Vagina (tissue), 2 donors: ENCODE measurements at places on chromosomes 4 and X.

- no peak for DNase-seq
These were observed 254.2 kb upstream of the NWD2 start for GRCh38 chr4:36990128-36990872.

GRCh38 chrX:153416781-153417450 is 5.6 kb downstream of the ZFP92 start:
- no peak for DNase-seq

GRCh38 chrX:39869846-39870601 is 227.7 kb downstream of the BCOR start:
- DNase-seq, result no peak

DNA sequence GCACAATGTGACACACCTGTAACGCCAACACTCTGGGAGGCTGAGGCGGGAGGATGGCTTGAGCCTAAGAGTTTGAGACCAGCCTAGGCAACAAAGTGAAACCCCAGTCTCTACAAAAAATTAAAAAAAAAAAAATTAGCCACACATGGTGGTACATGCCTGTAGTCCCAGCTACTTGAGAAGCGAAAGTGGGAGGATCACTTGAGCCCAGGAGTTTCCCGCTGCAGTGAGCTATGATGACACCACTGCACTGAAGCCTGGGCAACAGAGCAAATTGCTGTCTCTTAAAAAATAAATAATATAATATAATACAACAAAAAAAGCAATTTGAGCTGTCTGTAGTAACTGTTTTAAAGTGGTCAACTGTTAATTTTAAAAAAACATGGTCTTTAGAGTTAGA is 13.2 kb downstream of the SPOCK3 start:
- no peak for DNase-seq

GRCh38 chrX:24619647-24620046 is 27.5 kb downstream of the PCYT1B start:
- DNase-seq, result no peak

DNA sequence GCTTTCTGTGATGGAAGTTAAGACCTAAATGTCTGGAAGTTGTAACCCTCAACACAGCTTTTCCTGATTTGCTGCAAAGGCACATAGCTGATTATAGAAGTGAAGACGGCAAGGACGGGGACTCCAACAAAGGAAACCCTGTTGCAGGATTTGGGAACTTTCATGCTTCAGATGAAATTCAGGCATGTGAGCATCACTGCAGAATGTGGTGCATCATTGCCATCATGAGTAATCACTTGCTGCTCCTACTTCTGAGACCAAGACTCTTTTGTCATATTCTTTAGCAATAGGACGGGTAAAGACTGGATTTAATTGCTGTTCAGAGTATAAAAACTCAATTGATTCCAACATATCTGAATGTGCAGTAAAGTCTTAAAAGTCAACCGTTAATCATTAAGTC is 35.8 kb downstream of the YIPF6 start:
- no peak for DNase-seq

DNA sequence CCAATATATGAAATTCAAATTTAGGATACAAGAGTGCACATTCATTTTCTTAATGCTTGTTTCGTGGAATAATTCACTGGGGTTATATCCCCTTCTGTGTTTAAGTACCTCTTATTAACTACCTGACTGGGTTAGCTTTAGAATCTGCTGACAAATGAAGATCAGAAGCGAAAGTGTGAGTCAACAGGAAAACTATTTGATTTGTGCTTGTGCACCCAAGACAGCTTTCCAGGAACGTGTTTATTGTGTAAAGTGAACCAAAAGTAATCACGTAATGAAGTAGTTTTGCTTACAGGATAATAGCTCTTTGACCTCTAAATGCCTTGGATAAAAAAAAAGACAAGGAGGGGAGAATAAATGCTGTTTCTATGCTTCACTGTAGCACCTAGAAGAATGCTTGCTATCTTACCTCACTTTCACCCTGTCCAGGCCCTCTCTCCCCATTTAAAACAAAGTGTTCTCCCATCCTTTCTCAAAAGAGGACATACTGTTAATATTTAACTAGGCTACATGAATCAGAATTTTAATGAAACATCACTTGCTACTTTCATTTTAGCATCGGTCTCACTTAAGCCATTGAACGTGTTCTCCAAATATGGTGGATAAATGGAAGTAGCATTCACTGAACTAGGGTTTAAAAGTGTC is 141.9 kb downstream of the THOC2 start:
- DNase-seq, result no peak

DNA sequence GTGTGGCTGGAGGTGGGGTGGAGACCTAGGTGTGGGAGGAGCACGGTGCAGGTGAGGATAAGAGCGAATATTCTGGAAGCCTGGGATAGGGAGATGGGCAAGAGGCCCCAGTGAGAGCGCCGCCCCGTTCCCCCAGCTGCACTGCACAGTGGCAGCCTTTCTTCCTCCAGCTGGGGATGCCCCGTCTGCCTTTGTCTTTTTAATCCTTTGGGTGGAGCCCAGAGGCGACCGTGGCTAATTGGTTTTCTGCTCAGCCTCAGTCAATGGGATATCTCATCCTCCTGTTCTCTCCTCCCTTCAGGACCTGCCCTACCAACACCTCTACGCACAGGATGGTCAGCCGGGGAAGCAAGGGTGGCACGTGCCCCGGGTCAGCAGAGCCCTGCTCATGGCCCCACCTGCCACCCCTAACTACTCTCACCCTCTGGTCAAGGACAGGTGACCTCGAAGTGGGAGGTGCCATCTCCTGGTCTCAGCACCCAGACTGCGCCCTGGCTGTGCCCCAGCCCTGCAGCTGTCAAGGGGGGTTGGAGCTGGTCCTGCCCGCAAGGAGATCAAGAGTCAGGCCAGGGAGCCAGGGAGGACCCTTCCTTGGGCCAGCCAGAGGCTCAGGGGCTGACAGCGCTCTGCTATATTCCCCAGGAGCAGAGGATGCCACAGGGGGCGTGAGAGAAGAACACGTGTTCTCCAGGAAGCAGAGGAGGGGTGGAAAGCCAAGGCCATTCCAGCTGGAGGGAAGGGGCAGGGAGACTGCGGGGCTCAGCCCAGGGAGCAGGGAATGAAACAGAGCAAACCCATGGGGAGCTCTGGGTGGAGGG is 64.0 kb downstream of the ADRA2C start:
- no peak for DNase-seq

DNA sequence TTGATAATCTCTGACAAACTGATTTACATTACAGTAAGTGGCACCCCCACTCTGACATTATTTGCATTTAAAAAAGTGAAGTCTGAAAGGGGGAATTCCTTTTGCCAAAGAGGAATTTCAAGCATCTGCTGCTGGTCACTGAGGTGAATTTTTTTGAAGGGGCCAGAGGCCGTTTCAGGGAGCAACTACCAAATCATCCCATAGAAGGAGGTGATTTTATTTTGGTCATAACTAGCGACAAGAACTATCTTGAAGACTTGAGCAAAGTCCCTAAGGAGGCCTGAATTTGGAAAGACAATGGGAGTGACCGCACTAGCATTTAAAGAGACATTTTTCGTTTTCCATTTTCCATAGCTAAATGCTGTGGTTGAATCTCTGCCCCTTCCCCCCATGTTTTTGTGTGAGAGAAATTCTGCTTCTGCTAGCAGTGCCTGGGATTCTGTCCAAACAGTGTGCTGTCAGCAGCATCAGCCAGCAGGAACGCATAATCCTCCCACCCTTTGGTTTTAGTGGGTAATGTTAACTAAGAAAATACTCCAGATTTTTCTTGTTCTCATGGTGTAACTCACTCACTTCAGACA is 110.1 kb upstream of the MED14 start:
- DNase-seq, result no peak

DNA sequence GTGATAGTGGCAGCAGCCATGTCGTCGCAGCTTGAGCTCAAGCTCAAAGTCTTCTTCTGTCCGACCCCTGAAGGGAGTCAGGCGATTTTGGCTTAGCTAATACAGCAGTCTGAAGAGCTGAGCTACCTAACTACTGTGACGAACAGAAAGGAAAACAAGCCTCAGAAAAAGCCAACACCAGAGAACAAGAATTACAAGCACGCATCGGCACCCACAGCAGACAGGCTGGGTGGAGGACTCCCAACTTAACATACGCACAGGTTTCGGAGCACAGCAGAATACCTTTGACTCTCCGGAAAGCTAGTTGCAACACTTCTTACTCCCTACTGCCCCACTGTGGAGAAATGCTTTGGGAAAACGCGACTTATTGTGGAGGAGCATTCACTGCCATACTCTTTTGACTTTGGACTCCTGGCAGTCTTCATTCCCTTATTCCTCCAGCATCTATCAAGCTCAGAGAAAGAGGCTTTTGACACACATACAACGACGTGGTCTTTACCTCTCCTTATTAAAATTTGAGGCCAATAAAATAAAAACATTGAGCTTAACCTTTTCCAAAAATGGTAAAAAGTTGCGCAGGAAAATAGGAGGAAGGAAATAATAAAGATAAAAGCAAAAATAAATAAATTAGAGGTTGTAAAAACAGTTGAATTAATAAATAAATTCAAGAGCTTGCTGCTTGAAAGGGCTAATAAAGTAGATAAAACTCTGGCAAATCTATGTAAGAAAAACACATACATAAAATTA is 41.3 kb upstream of the GPC3 start:
- no peak for DNase-seq

DNA sequence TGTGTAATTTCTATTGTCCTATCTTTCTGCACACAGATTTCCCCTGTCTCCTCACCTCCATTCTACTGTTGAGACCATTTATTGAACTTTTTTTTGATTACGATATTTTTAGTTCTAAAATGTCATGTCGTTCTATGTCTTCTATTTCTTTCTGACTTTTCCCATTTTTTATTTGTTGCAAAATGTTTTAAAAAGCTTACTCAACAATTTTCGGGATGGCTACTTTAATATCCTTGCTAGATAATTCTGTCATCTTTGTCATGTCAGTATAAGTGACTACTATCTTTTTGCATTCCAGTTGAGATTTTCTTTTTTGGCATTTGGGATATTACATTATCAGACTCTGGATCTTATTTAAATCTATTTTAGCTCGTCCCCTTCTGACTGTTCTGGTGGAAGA is 7.5 kb upstream of the DMD start:
- no peak for DNase-seq

GRCh38 chr4:34170946-34171345 is 2073.4 kb downstream of the ARAP2 start:
- DNase-seq, result no peak

DNA sequence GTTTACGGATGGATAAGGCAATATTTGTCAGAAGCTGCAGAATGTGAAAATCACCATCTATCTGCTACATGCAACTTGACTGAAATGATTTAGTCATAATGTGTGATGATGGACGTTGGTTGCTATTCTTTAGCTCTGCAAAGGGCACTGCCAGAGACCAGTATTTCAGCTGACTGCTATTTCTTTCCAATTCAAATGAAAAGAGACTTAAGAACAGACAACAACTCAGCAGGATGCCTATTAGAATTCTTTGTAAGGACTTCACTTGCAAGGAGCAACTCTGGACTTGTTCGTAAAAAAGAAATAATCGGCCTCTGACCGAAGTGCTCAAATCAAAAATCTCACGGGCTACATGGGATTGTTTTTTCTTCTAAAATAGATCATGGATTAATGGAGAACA is 262.7 kb downstream of the DHX15 start:
- DNase-seq, result no peak

GRCh38 chr4:27711041-27711440 is 850.4 kb downstream of the STIM2 start:
- DNase-seq, result no peak

DNA sequence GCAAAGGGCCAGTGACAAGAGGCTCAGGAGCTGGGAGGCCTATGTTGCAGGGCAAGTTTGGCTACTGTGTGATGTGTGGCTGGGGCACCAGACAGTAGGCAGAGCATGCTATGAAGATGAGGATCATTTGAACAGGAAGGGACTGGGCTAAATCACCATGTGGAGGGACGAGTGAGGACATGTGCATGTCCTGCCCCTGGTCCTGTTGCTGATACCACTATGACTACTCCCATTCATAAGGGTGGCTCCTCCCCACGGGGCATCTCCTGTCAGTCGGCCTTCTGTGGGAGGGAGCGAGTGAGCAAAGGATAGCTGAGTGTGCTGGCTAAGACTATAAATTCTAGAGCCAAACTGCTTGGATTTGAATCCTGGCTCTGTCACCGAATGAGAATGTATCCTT is 139.2 kb downstream of the TMEM164 start:
- no peak for DNase-seq

GRCh38 chr4:89039730-89040338 is 17.2 kb downstream of the FAM13A start:
- DNase-seq, result no peak

DNA sequence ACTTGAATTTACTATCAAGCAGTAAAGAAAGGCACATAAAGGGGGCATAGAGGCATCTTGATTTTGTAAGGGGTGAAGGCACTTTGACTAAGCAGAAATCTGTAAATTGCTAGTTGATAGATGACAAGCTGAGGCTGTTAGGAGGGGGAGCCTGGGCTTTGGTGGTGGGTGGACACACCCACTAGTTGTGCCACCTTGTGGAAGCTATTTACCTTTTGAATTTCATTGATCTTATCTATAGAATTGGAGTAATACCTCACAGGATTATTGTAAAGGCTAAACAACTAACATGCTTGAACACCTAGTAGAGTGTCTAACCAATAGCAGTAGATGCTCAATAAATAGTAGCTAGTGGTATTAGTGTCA is 142.8 kb upstream of the KCNIP4 start:
- no peak for DNase-seq

DNA sequence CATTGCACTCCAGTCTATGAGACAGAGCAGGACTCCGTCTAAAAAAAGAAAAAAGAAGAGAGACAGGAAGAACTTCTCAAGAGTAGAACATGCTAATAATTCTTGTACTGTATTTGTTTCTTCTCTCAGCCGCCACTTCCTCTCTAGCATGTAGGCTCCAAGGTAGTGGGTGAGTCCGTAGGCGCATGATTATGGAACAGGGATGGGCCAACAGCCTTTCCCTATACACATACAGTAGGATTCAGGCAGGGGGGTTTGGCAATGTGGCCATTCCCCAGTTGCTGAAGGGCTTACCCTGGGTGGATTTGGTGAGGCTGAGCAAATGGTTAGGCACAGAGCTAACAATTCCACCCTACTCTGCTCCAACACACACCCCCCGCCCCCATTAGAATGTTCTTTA is 35.0 kb upstream of the APLN start:
- no peak for DNase-seq

DNA sequence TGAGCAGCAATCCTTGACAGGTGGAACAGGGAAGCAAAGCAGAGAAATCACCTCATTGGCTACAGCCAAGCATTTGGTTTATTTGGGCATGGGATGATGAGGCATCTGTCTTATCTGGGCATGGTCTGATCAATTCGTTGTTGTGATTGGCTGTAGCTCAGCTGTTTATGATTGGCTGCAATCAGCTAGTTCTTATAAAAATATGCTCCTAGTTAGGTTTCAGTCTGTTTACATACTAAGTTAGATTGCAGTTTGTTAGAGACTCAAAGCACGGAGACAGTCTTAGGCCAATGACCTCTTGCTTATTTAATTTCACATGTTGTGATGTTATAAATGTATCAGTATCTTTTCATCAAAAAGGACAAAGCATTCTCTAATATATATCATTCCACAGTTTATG is 312.0 kb downstream of the PDGFC start:
- no peak for DNase-seq

GRCh38 chr4:80431203-80431965 is 95.9 kb downstream of the CFAP299 start:
- no peak for DNase-seq

- no peak for DNase-seq
These were observed 254.4 kb downstream of the NPFFR2 start for GRCh38 chr4:72286185-72286584.
